Calu3 (cell line): ENCODE measurements at places on chromosomes 12 and 14.

- no peak for DNase-seq
These were observed 194.1 kb upstream of the RASSF8 start for GRCh38 chr12:25764409-25764808.

DNA sequence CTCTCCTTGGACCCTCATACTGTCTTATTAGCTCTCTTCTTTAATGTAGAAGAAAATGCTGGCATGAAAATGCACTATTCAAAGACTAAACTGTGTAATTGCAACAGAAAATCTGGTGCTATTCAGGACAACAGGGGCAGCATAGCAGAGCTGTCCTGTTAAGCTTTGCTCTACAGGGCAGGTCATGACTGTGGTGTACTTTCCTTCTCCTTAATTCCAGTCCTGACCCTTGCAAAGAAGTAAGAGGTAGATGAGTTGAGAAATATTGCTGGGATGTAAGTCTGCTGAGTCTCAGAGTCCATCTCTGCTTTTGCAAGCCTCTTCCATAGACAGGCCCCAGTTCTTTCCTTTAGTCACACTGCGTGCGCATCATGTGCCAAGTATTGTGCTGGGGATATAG lies 52.6 kb upstream of the STK38L start:
- no peak for DNase-seq

DNA sequence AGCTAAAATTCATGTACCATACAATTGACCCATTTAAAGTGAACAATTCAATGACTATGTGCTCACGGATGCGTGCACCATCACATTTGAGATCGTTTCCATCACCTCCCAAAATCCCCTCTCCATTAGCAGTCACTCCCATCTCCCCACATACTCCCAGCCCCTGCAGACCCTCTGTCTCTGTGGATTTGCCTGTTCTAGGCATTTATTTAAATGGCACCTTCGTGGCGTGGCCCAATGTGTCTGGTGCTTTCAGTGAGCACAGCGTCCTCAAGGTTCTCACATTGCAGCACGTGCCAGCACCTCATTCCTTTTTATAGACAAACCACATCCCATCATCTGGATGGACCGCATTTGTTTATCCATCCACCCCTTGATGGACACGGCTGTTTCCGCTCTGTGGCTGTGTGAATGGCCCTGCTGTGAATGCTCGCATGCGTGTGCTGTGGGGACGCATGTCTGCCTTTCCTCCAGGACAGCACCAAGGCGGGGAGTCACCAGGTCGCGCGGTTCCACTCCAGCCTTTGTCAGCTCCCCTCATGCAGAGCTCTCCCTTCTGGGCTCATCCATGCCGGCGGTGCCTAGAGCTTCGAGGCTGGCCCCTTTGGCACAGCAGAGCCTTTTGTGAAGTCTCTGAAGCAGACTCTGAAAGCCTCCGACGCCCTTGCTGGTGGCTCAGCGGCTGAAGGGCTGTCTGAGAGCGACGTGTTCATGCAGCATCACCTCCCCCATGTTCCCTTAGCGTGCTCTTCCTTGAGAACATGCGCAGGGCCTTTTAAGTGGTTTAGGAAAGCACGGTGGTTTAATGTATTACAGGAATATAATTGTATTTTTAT lies 184.4 kb downstream of the KIF26A start:
- DNase-seq: no peak

DNA sequence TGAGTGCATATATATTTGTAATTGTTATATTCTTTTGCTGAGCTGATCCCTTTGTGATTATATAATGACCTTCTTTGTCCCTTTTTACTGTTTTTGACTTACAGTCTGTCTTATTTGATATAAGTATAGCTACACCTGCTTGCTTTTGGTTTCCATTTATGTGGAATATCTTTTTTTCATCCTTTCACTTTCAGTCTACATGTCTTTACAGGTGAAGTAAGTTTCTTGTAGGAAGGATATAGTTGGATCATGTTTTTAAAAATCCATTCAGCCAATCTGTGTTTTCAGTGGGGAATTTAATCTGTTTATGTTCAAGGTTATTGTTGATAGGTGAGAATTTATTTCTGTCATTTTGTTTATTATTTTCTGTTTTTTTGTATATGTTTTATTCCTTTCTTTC lies 12.1 kb downstream of the GZMH start:
- DNase-seq: no peak

DNA sequence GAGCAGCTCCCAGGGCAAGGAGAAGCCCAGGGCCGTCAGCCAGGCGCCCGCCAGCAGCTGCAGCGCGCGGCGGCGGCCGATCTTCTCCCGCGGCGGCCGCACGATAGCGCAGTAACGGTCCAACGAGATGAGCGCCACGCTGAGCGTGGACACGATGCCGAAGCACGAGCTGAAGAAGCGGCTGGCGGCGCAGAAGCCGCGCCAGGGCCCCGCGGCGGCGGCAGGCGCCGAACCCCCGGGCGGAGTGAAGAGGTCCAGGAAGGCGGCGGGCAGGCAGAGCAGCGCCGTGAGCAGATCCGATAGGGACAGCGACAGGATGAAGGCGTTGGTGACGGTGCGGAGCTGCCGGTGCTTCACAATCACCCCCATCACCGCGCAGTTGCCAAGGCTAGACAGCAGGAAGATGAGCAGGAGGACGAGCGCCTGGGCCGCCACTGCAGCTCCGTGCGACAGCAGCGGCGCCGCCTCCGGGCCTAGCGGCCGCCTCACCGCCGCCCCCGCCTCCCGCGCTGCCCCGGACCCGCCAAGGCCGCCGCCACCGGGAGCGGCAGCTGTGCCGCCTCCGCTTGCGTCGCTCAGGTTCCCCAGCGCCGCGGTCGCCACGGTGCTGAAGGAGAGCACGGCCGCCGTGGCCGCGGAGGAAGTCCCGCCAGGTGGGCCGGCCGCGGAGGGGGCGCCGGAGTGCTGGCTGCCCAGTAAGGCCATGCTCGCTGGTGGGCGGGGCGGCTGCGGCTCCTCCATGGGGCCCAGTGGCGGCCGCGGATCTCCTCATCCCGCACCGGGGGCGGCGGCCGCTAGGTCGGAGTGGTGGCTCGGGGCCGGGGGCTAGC lies 479 bp downstream of the GPR135 start:
- DNase-seq: peak; percentile 73

DNA sequence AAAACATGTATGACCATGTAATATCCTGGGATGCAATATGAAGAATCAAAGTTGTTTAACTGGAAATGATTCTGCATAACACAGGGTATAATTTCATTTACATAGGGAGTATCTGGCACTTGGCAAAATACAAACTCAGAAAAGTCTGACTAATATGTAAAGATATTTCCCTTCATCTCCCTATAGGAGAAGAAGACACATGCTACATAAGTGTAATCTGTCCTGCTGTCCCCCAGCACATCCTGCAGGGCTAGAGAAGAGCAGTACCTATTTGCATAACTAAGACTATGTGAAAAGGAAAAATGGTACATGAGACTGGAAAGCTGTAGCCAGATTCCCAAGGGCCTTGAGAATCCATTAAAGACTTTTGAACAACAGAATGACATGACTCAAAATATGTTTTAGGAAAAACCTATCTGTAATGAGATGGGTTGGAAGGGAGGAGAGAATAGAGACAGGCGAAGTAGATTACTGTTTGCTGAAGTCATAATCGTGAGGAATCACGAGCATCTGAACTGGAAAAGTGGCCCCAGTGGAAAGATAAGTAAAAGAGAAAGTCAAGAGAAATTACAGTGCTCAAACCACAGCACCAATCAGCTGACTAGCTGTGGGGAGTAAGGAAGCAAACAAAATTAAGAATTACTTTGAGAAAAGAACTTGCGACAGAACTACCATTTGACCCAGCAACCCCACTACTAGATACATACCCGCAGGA lies 155.1 kb upstream of the HMGA2 start:
- DNase-seq: no peak

DNA sequence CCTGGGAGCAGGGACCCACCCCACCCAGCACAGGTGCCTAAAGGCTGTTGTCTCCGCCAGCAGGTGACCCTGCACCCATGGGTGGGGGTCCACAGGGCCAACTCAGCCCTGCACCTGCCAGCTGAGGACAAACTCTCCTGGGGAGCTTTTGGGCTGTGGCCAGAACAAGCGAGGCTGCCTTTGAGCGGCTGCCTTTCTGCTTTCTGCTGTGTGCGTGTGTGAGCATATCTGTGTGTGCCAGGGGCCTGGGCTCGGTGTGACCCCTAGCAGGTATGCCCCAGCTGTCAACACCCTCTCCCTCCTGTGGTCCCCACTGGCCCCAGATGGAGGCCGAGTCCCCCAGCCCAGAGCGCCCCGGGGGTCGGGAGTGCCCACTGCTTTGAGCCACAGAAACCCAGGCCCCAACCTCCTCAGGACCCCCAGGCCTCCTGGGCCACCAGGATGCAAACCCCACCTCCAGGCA lies 25.9 kb upstream of the GPR132 start:
- no peak for DNase-seq

- DNase-seq: no peak
These were observed 18.7 kb upstream of the ASPG start for GRCh38 chr14:104066719-104067295.

GRCh38 chr14:101738703-101739320 lies 22.7 kb upstream of the PPP2R5C start:
- no peak for DNase-seq

DNA sequence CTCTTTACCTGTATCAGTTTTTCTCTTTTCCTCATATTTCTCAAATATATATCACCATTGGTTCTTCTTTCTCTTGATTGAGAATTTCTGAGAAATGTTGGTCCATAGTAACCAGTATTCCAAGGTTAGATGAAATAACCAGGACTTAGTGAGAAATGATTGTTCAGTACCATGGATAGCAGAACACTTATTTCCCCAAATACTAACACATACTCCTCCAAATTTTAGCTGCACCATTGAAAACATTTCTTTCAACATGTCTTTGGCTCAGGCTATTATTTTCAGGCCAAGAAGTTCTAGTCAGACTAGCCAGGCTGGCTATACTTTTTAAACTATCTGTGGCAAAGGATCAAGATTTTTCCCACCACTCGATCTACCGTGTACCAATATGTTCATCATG lies 113.3 kb downstream of the PTPRO start:
- no peak for DNase-seq

DNA sequence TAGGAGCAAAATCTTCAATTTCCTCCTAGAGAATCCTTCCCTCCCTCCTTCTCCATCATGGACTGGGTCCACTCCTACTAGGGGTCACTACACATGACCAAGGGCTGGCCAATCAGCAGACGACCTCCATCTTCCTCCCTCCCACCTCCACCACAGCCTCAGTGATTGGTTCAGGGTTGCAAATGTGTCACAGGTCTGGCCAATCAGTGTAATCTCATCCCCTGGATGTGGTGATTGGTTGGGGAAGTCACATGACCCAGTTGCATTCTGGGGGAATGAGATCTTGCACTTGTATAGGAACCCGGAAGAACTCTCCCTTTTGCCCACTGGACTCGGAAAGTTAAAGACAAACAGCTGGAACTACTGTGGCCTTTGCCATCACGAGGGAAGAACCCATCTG lies 169.2 kb downstream of the PIWIL1 start:
- DNase-seq: no peak

GRCh38 chr12:110254971-110255540 lies 26.0 kb upstream of the ATP2A2 start:
- no peak for DNase-seq

DNA sequence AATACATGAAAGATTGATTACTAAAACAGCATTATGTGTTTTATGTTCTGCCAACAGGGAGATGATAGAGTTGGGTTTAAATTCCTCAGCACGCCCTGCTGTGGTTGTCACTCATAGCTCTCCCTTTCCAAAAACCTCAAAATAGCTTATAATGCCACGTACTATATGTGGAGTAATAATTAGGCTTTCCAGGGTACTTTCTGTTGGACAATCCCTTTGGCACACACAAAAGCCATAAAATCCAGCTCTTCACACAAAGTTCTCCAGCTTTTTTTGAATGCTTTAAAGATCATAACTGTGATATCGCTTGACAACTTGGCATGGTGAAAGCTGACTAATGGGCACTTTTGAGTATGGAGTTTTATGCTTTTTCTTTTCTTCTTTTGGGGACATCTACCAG lies 145.3 kb upstream of the DCN start:
- DNase-seq: no peak

DNA sequence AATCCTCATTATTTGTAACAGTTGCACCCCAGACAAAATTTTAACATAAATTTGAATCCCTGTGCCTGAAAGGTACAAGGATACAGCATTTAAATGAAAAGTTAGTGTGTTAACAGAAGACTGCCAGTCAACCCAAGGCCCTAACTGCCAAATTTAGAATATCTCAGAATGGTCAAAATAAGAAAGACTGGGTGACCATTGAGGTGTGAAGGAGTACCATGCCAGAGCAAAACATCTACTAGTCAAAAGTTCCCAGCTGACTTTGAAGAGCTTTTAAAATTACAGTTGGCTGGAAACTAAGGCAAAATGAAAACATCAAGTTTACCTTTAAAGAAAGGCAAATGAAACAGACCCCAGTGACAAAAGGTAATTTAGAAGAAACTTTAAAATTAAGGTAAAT lies 18.4 kb downstream of the SAV1 start:
- no peak for DNase-seq

- peak; percentile 67 for DNase-seq
These were observed 105.0 kb downstream of the PPP2R5E start for GRCh38 chr14:63438065-63438757.

DNA sequence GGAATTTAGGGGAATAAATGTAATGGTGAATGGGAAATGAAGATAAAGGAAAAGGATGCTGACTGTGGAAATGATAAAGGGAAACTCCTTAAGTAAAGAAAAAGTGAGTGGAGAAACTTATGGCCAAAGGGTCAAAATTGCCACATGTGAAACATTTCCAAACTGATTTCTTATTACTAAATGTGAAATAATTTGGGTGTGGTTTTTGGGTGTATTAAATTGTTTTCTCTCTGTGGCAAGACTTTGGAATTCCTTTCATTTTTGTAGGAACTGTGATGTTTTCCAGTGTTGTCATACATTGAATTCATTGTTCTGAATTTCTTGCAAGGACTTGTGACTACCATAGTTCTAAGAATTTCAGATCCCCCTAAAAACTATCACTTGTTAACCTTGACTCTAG lies 1891.5 kb upstream of the SEL1L start:
- no peak for DNase-seq

- DNase-seq: no peak
These were observed 14.9 kb upstream of the CCDC60 start for GRCh38 chr12:119319638-119320037.

- DNase-seq: peak; percentile 31
These were observed 62.1 kb downstream of the TNFAIP2 start for GRCh38 chr14:103185051-103186029.
